ENCODE measurements at places on chromosomes 5 and 9.

DNA sequence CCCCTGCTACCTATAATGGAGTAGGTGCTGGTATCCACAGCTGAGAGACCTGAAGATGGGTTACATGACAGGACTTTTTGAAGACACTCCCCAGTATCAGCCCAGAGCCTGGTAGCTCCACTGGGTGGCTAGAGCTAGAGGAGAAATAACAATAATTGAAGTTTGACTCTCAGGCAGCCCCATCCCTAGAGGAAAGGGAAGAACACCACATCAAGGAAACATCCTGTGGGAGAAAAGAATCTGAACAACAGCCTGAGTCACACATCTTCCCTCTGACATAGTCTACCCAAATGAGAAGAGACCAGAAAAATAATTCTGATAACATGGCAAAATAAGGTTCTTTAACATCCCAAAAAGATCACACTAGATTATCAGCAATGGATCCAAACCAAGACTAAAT lies 432.1 kb downstream of the CDH18 start:
- DNase-seq = no peak

DNA sequence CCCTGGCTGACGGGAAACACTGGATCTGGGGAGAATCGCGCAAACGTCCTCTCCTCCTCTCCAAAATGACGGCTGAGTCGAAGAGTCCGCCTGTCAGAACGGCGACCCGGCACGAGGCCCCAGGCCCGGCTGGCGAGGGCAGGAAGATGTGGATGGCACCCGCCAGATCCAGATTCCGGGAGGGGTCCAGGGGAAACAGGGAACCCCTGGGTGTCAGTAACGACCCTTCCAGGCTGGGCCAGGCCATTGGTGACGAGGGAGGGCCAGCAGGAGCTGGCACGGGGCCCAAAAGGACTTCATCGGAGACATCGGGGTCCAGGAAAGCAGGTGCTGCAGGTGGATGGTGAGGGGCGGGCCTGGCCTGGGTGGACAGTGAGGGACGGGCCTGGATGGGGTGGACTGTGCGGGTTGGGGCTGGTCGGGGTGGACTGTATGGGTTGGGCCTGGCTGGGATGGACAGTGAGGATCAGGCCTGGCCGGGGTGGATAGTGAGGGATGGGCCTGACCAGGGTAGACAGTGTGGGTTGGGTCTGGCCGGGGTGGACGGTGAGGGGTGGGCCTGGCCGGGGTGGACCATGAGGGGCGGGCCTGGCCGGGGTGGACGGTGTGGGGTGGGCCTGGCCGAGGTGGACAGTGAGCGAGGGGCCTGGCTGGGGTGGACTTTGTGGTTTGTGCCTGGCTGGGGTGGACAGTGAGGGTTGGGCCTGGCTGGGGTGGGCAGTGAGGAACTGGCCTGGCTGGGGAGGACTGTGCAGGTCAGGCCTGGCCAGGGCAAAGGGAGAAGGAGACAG lies 14.0 kb downstream of the SLC6A3 start:
- no peak for DNase-seq

GRCh38 chr9:37283730-37284325 lies 138.7 kb upstream of the GRHPR start:
- DNase-seq = no peak

GRCh38 chr9:86351880-86352279 lies 2.3 kb downstream of the TUT7 start:
- no peak for DNase-seq

DNA sequence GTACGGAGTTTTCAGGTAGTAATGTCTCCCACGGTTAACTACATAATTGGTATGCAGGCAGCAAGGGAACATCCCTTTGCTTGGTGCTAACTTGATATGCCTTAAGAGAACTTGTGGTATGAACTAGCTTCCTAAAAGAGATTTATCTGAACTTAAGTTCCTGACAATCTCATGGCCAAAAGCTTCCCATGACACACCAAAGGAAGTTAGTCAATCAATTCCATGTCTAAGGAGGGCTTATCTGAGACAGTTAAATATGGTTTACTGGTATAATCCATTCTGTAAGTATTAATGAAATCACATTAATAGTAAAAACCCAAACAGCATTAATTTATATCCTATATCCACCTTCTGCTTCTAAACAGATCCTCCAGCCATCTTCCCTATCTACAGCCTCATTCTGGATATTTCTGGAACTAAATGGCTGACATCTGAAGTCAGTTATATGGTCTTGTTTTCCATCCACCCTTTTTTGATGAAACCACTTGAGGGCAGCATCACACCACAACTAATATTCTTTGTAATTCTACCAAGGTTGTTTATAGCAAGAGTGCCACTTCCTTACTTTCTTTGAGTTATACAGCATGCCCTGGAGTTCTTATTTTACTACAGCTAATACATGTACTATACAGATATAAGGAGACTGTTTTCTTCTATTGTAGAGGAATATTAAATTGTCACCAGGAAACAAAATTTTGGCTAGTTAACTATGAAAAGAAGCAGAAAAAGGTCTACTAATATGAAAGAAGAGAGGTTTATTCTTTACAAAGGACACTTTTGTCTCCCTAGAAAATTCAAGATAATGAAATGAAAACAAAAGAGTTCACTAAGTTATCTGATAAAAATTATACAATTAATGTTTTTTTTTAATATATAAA lies 34.7 kb downstream of the SHOC1 start:
- peak; percentile 76 for DNase-seq

GRCh38 chr9:6123416-6123815 lies 92.2 kb upstream of the IL33 start:
- no peak for DNase-seq

- no peak for DNase-seq
Measured at GRCh38 chr5:133924221-133924920, 44.1 kb downstream of the C5orf15 start.

GRCh38 chr5:140996060-140996459 lies 29.8 kb downstream of the PCDHAC2 start:
- DNase-seq = no peak

- no peak for DNase-seq
Measured at GRCh38 chr5:10286162-10286861, 21.4 kb downstream of the CMBL start.

DNA sequence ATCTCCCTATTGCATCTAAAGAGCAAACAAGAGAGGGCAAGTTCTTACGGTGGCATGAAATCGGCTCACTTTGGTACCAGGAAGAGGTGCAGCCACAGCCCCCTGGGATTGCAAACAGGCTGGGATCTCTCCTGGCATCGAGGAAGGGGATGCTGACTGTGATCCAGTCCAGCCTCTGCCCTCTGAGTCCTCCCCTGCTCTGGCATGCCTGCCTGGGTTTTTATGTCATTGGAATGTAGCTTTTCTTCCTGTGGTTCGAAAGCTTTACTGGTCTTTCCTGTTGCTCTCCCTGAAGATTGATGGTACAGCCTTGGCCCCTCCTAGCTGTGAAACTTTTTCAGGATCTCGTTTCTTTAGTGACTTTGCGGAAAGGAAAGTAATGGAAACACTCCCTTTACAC lies 6.6 kb downstream of the SLC46A2 start:
- no peak for DNase-seq

DNA sequence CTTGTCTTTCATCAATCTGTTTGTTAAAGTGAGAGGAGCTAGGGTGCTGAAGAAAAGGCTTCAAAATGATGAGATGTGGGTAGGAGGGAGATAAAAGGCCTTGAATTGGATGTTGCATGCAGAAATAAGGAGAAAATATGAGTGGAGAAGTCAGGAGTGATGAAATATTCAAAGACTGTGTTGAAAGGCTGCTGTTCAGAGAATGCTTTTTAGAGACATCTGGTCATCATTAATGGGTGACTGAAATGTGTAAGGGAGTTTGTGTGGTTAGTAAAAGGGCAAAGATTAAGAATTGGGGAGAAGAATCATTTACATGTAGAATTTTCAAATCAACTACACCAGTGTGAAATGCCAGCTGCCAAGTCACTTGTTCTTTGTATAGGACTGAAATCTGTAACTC lies 383.9 kb downstream of the MAT2B start:
- peak; percentile 38 for DNase-seq

GRCh38 chr9:90064971-90065370 lies 460.2 kb downstream of the GADD45G start:
- no peak for DNase-seq

DNA sequence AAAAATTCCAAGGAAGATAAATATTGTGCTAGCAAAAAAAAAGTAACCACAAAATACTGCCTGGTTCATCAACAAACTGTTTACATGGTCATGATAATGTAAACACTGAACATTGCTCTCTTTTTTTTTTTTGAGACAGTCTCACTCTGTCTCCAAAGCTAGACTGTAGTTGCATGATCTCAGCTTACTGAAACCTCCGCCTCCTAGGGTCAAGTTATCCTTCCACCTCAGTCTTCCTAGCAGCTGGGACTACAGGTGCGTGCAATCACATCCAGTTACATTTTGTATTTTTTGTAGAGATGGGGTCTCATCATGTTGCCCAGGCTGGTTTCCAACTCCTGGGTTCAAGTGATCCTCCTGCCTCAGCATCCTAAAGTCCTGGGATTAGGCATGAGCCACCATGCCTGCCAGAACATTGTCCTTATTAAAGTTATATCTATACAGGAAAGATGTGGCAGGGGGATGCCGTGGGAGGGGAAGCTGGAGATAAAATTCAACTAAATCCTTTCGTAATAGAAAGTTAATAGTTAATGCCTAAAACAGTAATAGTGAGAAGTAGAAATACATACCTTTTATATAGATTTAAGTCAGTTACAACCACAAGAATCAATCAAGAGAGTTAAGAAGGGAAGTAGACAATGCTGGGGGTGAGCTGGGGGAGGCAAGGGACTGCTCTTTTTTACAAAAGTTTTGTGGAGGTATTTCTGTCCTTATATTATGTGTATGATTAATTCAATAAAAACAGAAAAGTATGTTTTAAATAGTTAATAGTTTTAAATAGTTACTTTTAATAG lies 52.3 kb downstream of the RGMB start:
- DNase-seq = no peak

GRCh38 chr5:2188661-2189060 lies 305.9 kb upstream of the IRX4 start:
- DNase-seq = no peak

- DNase-seq = no peak
Measured at GRCh38 chr5:133108481-133108921, 56.7 kb downstream of the HSPA4 start.

DNA sequence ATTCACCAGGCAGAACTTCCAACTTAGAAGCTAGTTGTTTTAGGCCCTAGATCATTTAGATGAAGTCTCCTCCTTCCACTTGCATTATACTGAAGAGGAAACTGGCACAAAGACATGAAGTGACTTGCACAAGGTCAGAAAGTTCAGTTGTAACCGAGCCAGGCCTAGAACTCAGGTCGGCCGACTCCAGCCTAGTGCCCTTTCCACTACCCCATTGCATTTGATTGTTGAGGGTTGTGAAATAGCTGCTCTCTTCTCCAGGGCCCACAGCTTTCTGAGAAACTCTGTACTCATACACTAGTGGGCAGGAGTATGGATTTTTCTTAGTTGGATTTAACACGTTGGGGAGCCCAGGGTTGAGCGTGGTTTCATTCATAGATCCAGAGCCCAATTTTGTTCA lies 5.6 kb downstream of the ZNF462 start:
- no peak for DNase-seq

DNA sequence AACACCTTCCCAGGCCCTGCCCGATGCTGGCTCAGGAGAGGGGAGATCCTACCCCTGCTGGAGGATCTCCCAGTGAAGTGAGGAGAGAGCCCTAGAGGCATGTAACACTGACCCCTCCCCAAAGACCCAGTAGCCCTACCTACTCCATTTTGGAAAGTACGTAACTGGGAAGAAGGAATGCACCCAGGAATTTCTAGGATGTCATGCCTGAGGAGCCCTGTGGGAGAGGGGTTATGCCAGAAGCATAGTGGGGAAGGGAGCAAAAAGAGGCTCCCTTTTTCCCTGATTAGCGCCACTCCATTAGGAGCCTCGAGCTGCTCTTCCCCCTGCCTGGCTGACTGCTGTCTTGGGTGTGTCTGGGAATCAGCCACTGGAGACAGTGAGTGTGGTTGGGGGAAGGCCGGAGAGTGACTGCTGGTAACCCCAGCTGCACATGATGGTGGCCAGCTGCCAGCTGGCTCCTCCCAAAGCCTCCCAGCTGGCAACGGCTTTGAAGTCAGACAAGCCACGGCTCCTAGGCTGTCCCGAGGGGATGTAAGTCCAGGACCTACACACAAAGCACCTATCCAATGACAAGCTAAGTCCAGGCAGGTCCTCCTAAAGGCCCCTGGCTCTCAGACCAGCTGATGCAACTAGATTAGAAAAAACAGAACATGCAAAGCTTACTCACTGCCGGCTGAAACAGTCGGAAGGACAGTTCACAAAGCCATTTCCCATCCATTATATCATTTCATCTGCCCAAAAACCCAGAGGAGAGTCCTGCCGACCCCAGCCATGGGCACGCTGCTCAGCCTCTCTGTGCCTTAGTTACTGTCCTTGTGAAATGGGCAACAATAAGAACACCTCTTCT lies 136.5 kb upstream of the ABCA1 start:
- DNase-seq = peak; percentile 92

- DNase-seq = no peak
Measured at GRCh38 chr9:31894008-31894407, 490.4 kb upstream of the ACO1 start.

DNA sequence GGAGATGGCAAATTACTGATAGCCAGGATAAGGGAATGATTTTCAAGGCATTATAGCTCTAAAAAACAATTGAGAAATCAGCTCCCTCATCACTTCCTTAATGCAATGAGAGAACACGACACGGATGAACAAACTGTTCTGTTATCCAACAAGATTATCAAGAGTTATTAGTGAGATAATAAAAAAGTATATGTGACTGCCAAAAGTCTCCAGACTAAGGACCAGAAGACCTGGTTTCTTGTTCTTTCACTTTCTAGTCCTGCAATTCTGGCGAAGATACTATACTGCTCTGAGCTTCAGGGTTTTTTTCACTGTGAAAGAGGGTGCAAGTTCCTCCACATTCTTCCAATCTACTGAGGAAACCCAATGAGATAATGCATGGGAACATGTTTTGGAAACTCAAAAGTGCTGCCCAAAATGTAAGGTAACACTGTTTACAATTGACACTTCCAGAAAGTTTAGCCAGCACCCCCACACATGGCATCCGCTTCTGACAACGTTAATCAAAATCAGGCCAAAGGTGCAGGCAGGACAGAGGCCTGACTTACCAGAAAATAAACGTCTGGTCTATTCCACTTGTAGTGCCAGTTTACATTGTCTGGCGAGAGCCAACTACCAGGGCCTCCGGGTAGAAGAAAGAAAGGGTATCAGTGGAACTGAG lies 254.2 kb downstream of the DOCK8 start:
- no peak for DNase-seq

DNA sequence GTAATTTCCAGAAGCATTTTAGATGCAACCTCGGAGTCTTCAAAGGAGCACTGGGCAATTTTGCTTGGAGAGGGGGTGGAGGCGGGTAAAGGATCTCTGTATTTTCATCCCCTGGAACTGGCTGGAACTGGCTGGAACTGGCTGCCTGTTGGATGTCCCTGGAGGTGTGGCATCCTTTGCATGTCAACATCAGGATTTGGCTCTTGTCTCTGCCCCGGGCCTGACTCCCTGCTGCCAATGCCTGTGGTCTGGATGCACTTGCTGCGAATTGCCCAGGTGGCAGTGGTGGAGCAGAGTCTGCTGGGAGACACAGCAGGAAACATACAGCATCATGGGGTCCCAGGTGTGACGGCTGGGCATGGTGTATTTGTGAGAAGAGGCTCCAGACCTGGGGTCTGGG lies 391.3 kb downstream of the GADD45G start:
- DNase-seq = no peak

- DNase-seq = no peak
Measured at GRCh38 chr5:72693546-72694205, 122.8 kb upstream of the TNPO1 start.

- DNase-seq = no peak
Measured at GRCh38 chr9:133731876-133732638, 6.1 kb downstream of the SARDH start.
